Fibroblast of upper back skin (primary cell): ENCODE measurements at places on chromosomes 3 and 15.

- no peak for DNase-seq
Observed at GRCh38 chr15:76200641-76201105, 110.6 kb downstream of the ETFA start.

DNA sequence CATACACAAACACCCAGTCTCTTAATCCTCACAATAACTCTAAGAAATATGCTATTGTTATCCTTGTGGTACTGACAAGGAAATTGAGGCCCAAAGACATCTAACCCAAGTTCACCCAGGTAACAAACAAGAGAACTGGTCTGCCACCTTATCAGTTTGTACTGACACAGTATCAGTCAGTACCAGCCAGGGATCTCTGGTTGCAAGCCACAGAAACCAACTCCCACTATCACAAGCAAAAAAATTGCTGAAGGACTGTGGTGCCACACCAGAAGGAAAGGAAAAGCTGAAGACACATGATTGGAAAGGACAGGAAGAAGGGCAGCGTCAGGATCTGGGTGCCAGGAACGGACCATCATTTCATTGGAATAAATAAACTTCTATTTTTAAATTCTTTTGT is 63.8 kb upstream of the GLCE start:
- no peak for DNase-seq

DNA sequence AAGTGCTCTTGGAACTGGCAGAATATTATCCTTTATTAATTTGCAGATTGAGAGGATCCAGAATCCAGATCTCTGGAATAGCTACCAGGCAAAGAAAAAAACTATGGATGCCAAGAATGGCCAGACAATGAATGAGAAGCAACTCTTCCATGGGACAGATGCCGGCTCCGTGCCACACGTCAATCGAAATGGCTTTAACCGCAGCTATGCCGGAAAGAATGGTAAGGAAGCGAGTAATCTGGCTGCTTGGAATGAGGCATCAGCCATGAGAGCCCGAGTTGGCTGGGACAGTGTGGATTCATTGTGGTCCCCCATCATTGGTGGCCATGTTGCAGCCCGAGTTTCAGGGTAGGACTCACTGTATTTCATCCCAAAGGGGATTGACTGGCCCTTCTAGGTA is 47.1 kb downstream of the PARP14 start:
- DNase-seq: no peak

GRCh38 chr3:38707730-38708129 is 58.2 kb upstream of the SCN5A start:
- no peak for DNase-seq
